ENCODE measurements at places on chromosomes 7 and 10. TPM values are rescaled to one million over a fixed set of nuclear protein-coding genes. Genes with fewer than 3 reads are reported as not detected.

DNA sequence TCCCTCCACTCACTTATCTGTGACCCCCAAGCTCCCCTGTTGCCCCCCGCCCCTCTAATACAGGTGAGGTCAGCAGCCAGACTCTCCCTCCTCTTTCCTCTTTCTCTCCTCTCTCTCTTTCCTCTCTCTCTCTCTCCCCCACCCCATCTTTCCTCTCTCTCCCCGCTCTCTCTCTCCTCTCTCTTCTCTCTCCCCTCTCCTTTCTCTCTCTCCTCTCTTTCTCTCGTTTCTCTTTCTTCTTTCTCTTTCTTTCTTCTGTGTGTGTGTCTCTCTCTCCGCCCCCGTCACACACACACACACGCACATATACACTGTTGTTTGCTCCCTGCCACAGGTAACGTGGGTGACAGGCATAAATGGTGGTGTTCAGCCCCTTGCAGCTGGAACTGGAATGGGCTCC lies 37.2 kb upstream of the PSMG3 start:
- DNase-seq = no peak

DNA sequence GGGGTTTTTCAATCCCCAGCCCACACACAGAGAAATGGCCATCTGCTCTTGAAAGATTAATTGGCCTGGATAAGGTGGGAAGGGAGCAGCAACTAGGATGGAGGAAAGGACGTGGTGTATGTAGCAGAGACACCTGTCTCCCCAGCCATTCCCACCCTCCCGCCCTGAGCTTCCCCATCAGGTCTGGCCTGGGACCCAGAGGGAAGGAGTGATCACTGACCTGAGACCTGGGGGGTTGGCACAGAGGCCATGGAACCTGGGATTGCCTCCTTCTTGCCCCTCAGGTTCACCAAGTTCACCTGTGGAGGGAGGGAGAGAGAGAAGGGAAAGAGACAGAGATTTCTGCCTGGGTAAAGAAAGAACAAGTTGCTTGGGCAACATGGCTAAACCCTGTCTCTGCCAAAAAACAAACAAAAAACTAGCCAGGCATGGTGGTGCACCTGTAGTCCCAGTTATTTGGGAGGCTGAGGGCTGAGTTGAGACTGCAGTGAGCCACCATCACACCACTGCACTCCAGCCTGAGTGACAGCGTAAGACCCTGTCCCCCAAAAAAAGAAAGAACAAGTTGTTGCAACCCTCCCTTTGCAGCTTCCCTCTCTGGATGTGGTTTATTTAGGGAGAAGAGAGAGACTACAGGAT lies 11.3 kb upstream of the TRPV6 start:
- DNase-seq = no peak

- DNase-seq = no peak
Measured at GRCh38 chr7:110720626-110721025, 370.3 kb upstream of the LRRN3 start.

The SLC16A9 gene
- polyA plus RNA-seq = 3.3 TPM

The OR13A1 gene
- polyA plus RNA-seq = not detected

GRCh38 chr10:8375137-8375536 lies 320.6 kb downstream of the GATA3 start:
- no peak for DNase-seq

The FOXI2 gene
- 0.47 TPM for polyA plus RNA-seq

The ZNF722 gene
- polyA plus RNA-seq = not detected
